NCI-H2081 treated with DMSO at 0.1 percent for 48 hours (cell line): ENCODE measurements at places on chromosomes 5 and 9.

DNA sequence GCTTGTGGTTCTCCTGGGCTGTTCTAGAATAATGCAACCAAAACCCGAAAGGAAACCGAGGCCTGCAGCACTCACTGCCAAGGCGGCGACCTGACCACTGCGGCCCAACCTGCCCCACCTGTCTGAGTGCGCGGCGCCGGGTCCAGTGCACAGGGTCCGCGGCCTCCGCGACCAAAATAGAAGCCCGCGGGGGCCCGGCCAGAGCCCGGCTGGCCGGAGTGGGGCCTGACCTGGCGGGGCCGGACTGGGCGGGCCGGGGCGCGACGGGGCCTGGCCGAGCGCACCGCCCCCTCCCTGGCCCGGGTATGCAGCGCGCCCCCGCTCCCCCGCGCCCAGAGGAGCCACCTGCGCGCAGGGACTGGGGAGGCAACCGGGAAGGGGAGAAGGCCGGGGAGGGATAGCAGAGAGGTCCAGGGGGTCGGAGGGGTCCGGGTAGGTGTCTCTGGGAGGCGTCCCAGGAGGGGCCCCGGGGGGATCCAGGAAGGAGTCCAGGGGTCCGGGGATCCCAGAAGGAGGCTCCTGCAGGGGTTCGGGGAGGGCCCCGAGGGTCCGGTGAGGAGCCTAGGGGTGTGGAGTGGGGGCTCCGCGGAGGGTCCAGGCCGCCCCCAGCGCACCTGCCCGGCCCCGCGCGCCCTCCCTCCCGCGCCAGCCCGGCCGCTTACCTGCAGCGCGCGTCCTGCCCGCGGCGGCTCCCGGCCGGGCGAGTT is 503 bp downstream of the SEMA4D start:
- DNase-seq, result no peak

GRCh38 chr5:66174338-66174737 is 30.2 kb downstream of the SREK1 start:
- DNase-seq, result no peak

DNA sequence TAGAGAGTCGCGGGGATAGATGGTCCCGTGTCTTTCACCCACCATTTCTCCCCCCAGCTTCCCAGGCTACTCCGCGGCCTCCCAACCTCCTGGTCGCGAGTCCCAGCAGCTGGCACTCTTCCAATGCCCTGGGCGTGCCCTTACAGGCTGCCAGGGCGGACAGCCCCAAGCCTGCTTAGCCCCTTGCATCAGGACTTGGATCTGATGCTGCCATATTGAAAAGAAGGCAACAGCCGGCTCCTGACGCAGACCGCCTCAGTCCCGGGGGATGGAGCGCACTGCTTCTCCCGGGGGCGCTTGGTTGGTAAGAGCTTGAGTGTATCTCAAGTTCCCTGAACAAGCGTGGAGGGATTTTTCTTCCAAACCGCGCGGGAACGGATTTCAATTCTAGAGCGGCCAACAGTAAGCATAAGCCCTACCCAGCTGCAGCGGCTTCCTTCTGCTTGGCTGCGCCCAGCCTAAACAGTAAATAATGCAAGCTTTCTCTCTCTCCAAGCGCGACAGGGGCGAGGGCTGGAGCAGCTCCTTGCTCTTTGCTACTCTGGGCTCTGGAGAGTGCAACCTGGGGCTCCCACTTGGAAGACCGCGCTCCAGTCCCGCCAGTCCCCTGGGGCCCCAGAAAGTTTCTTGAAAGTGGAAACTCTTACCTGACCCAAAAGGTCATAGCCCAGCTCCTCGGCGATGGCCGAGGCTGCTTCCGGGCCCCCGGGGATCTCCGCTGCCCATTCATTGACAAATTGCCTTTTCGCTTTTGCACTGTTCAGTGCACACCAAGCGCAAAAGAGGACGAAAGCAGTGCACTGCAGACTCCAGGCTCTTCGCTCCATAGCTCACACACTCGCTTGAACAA is 607 bp downstream of the PCSK1 start:
- no peak for DNase-seq

DNA sequence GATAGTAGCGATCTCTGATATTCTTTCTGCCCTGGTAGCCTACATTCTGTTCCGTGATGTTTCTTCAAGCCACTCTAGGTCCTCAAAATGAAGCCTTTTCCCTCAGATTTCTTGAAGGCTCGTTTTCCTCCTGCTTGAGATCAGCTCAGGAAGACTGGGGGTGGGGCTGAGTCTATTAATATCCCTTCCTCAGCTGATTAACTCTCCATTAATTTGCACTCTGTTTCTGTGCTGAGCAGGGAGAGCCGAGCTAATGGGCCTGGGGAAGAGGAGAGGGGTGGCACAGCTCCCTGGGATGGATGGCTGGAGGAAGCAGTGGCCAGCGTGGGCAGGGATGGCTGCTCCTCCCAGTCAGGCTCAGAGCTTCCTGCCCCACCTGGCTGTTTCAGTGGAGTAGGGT is 93.3 kb downstream of the PPARGC1B start:
- no peak for DNase-seq

GRCh38 chr5:116291271-116291670 is 206.4 kb downstream of the COMMD10 start:
- DNase-seq, result no peak

GRCh38 chr9:69611221-69611620 is 61.0 kb downstream of the APBA1 start:
- no peak for DNase-seq

DNA sequence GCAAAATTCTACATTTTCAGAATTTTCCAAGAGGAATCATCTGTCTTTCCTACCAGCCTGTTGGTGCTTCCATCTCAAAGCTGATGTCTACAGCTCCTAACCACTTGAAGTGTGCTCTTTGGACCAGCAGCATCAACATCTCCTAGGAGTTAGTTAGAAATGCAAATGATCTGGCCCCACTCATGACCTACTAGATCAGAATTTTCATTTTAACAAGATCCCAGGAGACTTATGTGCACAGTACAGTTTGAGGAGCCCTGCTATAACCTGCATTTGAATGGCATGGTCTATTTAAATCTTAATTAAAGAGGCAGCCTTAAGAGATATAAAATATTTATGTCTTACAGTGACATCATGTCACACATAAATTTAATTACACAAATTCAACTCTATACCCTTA is 33.8 kb downstream of the ITK start:
- no peak for DNase-seq

DNA sequence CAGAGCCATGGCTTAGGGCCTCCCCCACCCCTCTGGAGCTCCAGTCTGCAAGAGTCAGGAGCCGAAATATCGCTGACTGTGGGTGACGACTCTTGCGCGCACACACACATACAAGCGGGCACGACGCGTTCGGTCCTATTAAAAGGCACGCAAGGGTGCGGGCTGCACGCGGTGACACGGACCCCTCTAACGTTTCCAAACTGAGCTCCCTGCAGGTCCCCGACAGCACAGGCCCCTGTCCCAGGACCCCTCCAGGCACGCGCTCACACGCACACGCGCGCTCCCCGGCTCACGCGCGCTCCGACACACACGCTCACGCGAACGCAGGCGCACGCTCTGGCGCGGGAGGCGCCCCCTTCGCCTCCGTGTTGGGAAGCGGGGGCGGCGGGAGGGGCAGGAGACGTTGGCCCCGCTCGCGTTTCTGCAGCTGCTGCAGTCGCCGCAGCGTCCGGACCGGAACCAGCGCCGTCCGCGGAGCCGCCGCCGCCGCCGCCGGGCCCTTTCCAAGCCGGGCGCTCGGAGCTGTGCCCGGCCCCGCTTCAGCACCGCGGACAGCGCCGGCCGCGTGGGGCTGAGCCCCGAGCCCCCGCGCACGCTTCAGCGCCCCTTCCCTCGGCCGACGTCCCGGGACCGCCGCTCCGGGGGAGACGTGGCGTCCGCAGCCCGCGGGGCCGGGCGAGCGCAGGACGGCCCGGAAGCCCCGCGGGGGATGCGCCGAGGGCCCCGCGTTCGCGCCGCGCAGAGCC is at the start of gene GRIN1:
TSS of gene GRIN1 (plus strand) at position 433 of the 746 bp plus-strand sequence. CDS start 333 bp downstream, outside the sequence.
- no peak for DNase-seq

DNA sequence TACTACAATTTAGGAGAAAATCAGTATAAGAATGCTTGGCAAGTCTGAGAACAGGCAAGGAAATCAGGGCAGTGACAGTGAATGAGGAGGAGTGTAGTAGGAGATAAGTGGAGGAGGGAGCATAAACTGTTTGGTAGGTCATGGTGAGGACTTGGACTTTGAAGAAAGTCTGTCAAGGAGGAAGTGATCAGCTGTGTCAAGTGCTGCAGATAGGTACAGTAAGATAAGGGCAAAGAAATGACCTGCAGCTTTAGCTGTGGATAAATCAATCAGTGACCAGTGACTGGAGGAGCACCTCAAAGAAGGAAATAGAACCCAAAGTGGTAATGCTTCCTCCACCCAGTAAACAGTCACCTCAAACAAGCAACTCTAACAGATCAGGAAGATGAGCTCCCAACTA is 106.3 kb downstream of the RAPGEF6 start:
- no peak for DNase-seq

DNA sequence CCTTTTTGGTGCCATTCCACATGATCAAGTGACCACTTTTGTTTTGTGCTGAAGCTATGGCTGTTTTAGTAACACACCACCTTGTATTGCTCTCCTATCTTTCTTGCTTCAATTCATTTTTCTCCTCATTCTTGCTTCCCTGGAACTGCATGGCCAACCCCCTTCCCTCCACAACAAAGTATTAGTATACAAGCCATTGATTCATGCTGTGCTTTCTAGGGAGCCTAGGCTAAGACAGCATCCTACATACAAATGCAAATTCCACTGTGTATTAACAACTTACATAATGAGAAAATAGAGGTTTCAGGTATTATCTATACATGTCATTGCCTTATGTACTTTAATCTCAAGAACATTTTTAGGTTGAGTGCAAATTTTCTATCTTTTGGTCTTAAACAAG is 141.1 kb downstream of the EFNA5 start:
- DNase-seq, result no peak

- no peak for DNase-seq
These were observed 36.9 kb upstream of the SMIM23 start for GRCh38 chr5:171748720-171749119.

DNA sequence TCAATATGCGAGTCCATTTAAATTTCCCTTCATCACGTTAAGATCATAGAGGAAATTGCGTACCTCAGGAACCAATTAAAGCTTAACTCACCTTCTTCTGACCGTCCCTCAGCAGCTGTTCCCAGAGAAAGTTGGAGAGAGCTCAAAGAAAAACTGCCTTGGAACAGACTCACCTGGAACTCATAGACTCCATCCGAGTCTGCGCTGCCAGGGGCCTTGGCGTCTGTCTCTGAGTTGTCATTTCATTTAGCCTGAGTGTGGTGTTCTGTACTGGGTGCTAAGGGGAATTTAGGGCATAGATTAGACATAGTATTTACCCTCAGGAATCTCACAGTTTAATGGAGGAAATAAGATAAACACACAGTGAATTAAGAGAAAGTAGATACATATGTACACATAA is 892.7 kb downstream of the TLE1 start:
- DNase-seq, result no peak

- no peak for DNase-seq
These were observed 31.4 kb upstream of the GOLGA1 start for GRCh38 chr9:124972241-124972770.

GRCh38 chr9:78314953-78315870 is 18.3 kb downstream of the PSAT1 start:
- DNase-seq, result no peak

DNA sequence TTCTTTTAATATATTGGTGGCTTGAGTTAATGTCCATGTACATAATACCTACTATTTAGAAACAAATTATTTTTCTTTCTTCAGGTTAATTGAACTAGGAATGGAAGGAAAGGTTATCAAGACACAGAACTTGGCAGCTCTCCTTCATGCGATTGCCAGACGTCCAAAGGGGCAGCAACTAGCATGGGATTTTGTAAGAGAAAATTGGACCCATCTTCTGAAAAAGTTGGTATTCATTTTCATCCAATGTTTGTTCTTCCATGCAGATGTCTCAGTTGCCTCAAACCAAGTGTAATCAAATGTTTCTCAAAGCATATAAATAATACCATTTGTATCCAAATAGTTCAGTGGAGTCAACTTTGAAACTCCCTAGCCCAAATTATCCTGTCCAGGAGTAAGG is 22.6 kb upstream of the LNPEP start:
- no peak for DNase-seq

DNA sequence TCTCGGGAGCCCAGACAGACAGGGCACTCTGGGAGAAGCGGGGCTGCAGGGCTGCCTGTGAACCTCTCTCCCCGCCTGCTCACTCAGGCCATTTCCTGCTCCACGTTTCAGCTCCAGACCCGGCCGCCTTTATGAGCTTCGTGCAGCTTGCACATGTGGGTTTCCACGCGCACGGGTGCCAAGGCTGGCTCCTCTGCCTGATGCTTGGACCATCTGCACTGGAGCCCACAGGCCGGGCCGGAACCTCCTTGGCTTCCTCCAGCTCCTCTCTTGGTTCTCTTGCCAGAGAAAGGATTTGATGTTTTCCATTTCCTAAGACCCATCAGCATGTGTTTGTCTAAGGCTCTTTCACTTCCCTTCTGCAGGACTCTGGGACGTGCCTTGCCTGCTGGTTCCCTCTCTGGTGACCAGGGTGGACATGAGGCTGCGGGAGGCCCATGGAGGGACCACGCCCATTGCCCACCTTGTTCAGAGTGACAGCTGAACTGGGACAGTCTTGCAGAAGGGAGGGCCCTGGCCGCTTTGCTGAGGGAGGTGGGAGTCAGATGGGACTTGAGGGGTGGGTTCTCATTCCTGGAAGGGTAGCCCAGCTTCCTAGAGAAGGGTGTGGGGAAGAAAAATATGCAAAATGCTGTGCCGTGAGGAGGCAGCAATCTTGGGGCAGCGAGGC is 23.3 kb upstream of the COL5A1 start:
- no peak for DNase-seq

DNA sequence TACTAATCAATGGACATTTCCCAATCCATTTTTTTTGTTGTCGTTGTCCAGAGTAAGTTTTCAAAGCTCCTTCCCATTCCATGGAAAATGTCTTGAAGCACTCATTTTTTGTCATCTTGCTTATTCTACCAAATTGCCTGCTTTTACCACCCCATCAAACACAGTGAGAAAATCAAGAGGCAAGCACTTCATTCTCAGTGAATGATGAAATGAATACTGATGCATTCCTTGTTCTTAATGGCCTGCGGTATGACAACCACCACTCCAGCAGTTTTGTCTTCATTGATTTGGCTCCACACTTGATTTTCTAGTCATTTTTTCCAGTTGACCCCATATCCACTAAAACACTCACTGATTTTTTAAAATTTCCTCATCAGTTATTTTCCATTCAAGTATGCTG is 193.5 kb upstream of the ANKH start:
- no peak for DNase-seq

GRCh38 chr9:106799152-106799551 is 63.8 kb upstream of the ZNF462 start:
- DNase-seq, result no peak

DNA sequence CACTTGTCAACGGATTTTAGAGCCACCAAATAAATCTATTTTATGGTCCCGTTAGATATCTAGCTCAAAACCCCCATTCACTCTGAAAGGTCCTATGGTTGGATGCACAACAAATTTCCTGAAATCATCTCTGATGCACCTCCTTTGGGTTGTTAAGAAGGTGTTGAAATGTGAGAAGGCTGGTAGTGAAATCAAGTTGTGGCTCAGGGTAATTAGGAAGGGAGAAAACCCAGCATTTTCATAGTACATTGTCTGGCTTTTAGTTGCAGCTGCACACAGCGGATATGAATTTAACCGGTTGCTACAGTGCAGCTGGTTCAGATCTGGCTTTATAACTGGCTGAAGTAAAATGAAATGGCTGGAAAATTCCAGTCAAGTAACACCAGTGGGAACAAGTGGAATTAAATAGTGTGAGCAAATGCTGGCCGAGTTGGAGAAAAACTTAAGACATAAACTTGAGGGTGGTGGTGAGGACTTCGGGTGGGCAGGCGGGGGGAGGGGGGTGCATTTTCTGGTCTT is 17.6 kb downstream of the RGMB start:
- DNase-seq, result no peak
